Esophagus muscularis mucosa (tissue), 4 donors: ENCODE measurements at places on chromosomes 12 and 14. TPM values are rescaled to one million over a fixed set of nuclear protein-coding genes. Genes with fewer than 3 reads are reported as not detected.

TCL1B gene
- total RNA-seq: not detected

IFNG-AS1 gene
- not detected for total RNA-seq

LTBP2 gene
- 88.4 TPM for total RNA-seq

GPR65 gene
- 0.57 TPM for total RNA-seq

CCDC177 gene
- total RNA-seq: not detected

KRT3 gene
- not detected for total RNA-seq

RPS6KL1 gene
- total RNA-seq: 9.5 TPM

PIK3C2G gene
- total RNA-seq: 0.06 TPM

ATG101 gene
- total RNA-seq: 66.9 TPM

BCAT1 gene
- 11.9 TPM for total RNA-seq

PRIMA1 gene
- total RNA-seq: 18.7 TPM

EPYC gene
- not detected for total RNA-seq

HOXC6 gene
- total RNA-seq: not detected

STAC3 gene
- 0.42 TPM for total RNA-seq

KSR2 gene
- under 0.01 TPM for total RNA-seq

FAM222A gene
- 3.8 TPM for total RNA-seq

LRRC10 gene
- total RNA-seq: not detected

FGD6 gene
- total RNA-seq: 33.5 TPM

RPS26 gene
- 1,982 TPM for total RNA-seq

FGF23 gene
- total RNA-seq: not detected

FAM186B gene
- 0.26 TPM for total RNA-seq

AKAP3 gene
- 0.39 TPM for total RNA-seq

SLC25A47 gene
- not detected for total RNA-seq

PTCSC3 gene
- not detected for total RNA-seq

LBHD2 gene
- total RNA-seq: not detected
